ENCODE measurements at places on chromosomes 4 and X.

GRCh38 chrX:78048052-78048451 is 56.0 kb upstream of the PGK1 start:
- DNase-seq = no peak

- DNase-seq = no peak
Observed at GRCh38 chr4:90061881-90062280, 65.3 kb upstream of the CCSER1 start.

GRCh38 chr4:83115000-83115399 is 471 bp upstream of the PLAC8 start:
- no peak for DNase-seq

GRCh38 chr4:103996064-103996463 is 276.3 kb upstream of the TACR3 start:
- DNase-seq = no peak

DNA sequence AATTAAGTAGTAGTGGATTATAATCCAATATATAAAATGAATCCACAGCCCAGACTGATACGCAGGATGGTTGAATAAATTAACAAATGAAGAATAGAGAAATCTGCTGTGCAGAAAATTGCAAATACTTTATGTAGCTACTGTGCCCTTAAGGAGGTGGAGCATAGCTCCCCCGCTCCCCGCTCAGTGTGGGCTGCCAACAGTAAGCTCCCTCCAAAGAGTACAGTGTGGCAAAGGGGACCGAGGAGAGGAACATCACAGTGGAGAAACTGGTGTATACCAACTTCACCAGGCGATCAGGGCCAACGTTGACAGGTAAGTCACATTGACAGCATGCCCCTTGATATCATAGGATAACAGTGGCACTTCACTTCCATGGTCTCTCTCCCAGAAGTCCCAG is 57.9 kb upstream of the CLDN34 start:
- no peak for DNase-seq

DNA sequence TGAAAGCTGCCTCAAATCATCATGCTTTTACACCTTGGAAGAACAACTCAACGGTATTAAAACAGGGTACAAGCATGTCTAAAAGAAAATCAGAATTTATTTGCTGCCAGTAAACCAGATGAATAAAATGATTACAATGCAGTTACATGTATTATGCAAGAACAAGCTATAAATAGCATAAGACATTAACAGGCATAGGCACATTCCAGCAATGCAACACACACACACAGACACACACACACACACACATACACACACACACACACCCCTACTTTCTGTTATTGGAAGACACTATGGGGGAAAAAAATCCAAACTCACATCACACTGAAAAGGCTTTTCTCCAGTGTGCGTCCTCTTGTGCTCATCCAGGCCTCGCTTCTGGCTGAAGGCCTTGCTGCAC is 212.5 kb downstream of the PRDM5 start:
- DNase-seq = no peak

- DNase-seq = no peak
Observed at GRCh38 chr4:105280338-105281123, 133.9 kb downstream of the TET2 start.

- no peak for DNase-seq
Observed at GRCh38 chrX:103124284-103124683, 31.3 kb upstream of the NXF3 start.

DNA sequence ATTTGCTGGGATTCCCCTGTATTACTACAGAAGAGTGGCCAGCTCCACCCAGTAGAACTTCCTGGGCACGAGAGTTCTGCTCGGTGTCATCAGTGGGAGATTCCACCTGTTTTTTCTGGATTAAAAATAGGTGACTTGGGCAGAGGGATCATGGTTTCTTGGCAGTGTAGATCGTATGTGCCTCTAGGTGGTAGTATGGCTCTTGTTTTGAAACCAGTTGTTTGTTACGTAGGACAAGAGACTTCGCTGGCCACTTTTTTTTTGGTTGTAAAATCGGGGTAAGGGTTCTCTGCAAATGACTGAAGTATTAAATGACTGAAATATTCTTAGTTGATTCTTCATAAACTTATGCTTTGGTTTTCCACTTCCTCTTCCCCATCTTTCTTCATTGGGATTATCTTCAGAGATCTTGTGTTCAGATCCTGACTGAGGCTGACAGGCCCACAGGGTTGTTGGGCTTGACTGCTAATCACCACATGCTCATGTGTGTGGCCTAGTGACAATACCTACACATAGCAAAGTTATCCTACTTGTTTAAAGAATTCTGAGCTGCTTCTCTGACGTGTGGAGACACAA is 43.8 kb upstream of the WDR1 start:
- DNase-seq = no peak

DNA sequence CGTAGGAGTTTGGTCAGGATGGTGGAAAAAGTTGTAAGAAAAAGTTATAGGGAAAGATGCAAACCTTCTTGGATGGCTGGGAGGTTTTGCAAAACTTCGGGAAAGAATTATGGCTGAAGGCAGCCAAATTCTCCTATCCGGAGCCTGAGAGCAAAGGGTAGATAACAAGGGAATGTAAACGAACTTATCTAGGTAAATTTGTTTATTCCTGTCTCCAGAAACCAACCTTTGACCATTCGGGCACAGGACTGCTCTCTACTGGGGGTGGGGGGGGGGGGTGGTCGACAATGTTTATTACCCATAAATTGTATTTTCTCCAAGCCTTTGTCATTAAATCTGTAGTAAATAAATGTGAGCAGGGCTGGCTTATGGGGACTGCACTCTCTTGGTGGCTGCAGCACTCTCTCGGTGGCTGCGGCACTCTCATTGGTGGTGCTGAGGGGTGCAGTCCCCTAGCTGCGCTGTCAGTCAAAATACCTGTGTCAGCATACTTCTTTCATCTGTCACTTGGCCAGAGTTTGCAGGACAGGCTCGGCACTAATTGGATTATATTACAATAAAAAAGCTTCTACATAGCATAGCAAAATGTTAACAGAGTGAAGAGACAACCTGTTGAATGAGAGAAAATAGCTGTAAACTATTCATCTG is 827.8 kb downstream of the SH3BGRL start:
- no peak for DNase-seq

DNA sequence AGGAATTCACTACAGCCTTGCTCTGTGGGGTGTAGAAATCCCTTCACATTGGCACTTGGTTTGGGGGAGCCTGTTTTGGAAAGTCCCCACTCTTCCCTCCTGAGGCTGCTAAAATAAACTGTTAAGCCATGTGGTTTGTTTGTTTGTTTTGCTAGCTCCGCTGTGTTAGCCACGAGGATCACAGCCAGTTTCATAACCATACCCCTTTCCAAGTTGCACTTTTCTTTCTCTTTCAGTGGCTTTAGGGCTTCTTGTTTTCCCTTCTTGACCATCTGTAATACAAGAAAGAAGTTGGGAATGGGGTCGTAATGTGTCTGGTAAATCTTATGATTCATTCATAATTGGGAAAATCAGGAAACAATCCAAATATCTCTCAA is 24.8 kb upstream of the UXT start:
- no peak for DNase-seq
